Uterus (tissue), 4 donors: ENCODE measurements at places on chromosomes 3 and 15. TPM values are rescaled to one million over a fixed set of nuclear protein-coding genes. Genes with fewer than 3 reads are reported as not detected.

Gene CPB1
- not detected for total RNA-seq

Gene CEMIP
- 1.2 TPM for total RNA-seq

Gene ZPLD1
- total RNA-seq: not detected

Gene MUSTN1
- 1.8 TPM for total RNA-seq

Gene AEN
- 1.0 TPM for total RNA-seq

Gene SCN5A
- 1.6 TPM for total RNA-seq

Gene FRMD5
- 1.0 TPM for total RNA-seq

GRCh38 chr15:40115670-40116093, 7.0 kb upstream of the BMF start:
- no peak overlapping the region for H3K4me3 ChIP-seq
- no peaks in the 10 kb centered on the region for H3K36me3 ChIP-seq
- H3K27me3 ChIP-seq: no peaks in the 10 kb centered on the region
- no peaks in the 10 kb centered on the region for H3K4me1 ChIP-seq

- peak; percentile 24 for DNase-seq
- H3K36me3 ChIP-seq: no peaks in the 10 kb centered on the region
- no peaks in the 10 kb centered on the region for H3K27me3 ChIP-seq
- no peak overlapping the region for H3K4me3 ChIP-seq
- H3K27ac ChIP-seq: peak overlapping the region; percentile 85
Observed at GRCh38 chr15:49471733-49472132, 48.7 kb downstream of the FGF7 start.

GRCh38 chr3:149969110-149969939, 1.4 kb downstream of the PFN2 start:
- H3K36me3 ChIP-seq: peaks cover 3% of the 10 kb centered on the region
- H3K27ac ChIP-seq: peak overlapping the region; percentile 94
- peaks cover 9% of the 10 kb centered on the region for H3K4me1 ChIP-seq
- no peaks in the 10 kb centered on the region for H3K27me3 ChIP-seq
- peak overlapping the region; percentile 73 for H3K4me3 ChIP-seq

DNA sequence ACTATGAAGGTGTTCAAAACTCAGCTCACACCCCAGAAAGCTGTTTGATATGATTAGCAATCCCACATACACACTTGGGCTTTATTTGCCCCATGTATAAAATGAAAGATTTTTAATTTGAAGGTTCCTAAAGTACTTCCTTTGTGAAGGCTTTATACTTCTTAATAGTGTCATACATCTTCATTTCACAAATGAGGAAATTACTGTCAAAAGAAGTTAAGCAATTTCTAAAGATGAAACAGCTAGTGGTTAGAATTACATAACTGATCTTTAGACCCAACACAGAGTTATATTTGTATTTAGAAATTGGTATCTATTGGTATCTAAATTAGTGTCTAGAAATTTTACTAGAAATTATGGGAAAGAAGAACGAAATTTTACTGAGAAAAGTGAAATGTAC, 7.1 kb downstream of the CD200R1 start:
- no peak overlapping the region for H3K4me3 ChIP-seq
- no peak overlapping the region for H3K27ac ChIP-seq
- H3K36me3 ChIP-seq: no peaks in the 10 kb centered on the region

- no peaks in the 10 kb centered on the region for H3K27me3 ChIP-seq
- H3K4me3 ChIP-seq: no peak overlapping the region
- H3K36me3 ChIP-seq: no peaks in the 10 kb centered on the region
Observed at GRCh38 chr3:32100465-32100864, 6.0 kb upstream of the GPD1L start.

DNA sequence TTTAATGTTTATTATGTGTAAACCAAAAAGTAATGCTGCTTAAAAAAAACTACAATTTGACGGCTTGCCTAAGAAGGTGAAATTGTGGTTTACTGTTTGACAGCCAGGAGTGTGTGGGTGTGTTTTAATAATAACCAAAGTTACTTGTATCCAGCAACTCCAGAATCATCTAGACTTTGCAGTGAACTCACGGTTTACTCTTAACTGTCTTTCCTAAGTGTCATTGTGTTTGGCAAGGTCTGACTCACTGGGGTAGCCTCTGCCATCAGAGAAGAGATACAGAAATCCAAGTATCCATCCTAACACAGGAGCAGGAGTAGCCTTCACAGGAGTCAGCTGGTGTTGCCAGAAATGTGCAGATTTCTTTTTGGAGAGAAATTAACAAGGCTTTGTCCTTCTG, 151.1 kb downstream of the CTNNB1 start:
- DNase-seq: no peak
- H3K27ac ChIP-seq: no peak overlapping the region
- H3K36me3 ChIP-seq: no peaks in the 10 kb centered on the region
- no peaks in the 10 kb centered on the region for H3K27me3 ChIP-seq
- H3K4me1 ChIP-seq: no peaks in the 10 kb centered on the region

DNA sequence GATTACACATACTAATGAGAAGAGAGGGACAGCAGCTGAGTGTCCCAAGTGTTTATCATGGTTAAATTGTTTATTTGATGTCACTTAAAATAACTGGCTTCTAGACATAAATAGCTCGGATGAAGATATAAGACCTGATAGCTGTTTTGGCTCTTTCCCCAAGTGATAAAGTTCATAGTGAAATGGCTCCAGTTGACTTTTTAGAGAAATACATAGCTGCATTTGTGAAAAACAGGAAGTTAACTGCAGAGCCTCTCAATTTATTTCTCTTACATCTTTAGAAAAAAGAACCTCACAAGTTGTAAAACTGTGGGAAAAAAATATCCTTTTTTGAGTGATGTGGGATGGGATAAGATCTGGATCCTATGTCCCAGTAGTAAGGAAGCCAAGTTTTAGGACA, 332.9 kb upstream of the RASGRP1 start:
- no peak overlapping the region for H3K27ac ChIP-seq
- no peaks in the 10 kb centered on the region for H3K4me1 ChIP-seq
- no peak for DNase-seq
- no peaks in the 10 kb centered on the region for H3K27me3 ChIP-seq
- no peak overlapping the region for H3K4me3 ChIP-seq

DNA sequence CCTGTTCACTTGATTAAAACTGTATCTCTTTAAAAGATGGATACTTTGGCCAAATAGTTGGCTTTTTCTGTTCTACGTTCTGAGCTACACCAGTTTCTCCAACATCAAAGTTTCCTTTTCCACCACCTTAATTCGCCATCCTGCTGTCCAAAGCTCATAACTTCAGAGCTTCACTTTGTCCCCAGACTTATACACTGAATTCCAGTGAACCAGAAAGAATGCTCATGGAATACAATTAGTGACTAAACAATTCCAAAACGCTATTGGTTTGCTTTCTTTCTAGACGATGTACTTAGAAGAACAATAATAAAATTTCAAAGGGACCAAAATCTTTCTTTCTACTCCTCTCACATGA, 23.2 kb downstream of the GPR15 start:
- H3K27me3 ChIP-seq: no peaks in the 10 kb centered on the region
- no peaks in the 10 kb centered on the region for H3K36me3 ChIP-seq
- no peak overlapping the region for H3K27ac ChIP-seq
- no peak for DNase-seq
- no peak overlapping the region for H3K4me3 ChIP-seq

DNA sequence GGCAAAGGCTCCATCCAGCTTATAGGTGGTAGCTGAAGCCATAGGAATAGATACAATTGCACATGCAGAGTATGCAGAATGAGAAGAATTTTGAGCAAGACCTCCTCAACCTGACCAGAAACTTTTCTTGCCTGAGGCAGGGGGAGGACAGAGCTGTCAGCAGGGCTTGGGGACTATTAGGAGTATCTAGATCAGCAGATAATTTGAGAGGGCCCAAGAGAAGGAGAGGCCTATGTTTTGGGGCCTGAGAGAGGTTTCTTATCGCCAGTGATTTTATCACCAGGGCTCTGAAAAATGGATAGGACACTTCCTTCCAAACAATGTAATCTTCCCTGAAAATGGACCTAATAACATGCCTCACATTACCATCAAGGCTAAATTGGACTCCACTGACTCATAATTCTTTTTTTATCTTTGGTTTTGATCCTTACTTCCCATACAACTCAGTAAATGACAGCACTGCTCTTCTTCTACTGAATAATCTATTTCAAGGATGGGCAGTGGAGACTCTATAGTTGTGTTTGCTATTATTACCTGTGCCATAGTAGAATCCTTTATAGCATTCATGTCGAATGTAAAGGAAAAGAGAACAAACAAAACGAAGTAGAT, 15.8 kb upstream of the RAMAC start:
- no peaks in the 10 kb centered on the region for H3K4me1 ChIP-seq
- no peaks in the 10 kb centered on the region for H3K27me3 ChIP-seq
- no peaks in the 10 kb centered on the region for H3K36me3 ChIP-seq
- H3K27ac ChIP-seq: no peak overlapping the region
- H3K4me3 ChIP-seq: no peak overlapping the region

DNA sequence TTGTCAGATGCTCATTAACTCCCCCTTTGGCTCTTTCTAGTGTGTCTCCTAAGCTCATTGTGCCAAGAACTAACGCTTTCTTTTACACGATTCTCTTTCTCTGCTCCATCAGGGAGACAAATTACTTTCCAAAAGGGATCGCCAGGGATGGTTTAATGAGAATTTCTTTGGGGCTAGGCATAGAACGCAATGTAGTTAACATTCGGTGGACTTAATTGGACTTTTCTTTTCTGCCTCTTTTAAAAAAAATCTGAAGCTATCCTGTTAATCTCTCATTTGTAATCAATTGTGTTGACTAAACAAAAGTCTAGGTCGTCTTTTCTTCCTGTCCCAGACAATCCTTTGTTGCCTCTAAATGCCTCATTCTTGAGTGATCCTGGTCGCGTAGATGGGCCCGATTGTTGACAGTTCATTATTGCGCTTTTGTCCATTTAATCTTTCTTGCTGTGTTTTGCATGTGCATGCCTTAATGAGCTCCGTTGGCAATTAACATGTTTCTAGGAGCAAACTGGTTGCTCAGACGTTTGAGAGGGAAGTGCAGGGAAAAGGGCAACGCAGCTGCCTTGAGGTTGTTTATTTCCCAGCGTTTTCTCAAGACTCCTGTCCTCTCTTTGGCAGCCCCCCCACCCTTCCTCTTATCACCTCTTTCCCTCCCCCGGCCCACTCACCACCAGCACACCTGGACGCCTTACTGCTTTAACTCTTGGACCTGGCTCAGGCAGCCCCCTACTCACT, 7.8 kb downstream of the FEZF2 start:
- no peaks in the 10 kb centered on the region for H3K4me1 ChIP-seq
- no peaks in the 10 kb centered on the region for H3K36me3 ChIP-seq
- no peak overlapping the region for H3K27ac ChIP-seq

- no peaks in the 10 kb centered on the region for H3K27me3 ChIP-seq
- no peak for DNase-seq
- no peak overlapping the region for H3K4me3 ChIP-seq
- no peak overlapping the region for H3K27ac ChIP-seq
- no peaks in the 10 kb centered on the region for H3K4me1 ChIP-seq
Observed at GRCh38 chr3:31613654-31614053, 80.9 kb downstream of the STT3B start.

DNA sequence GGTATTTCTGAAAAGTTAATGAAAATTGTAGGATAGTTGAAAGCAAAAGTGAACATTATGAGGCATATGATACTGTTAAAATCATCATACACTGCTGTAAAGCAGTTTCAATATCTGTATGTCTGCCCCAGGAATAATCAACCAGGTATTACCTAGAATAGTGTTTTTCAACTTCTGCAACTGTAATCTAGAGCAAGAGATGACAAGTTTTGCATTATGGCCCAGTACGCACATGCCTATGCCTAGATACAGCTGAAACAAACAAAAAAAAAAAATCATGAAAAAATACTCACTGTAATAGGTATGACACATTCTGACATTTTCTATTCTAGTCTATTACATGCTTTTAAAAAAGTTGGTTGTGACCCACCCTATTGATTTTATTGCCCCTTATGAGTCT, 240.7 kb upstream of the ST8SIA2 start:
- no peaks in the 10 kb centered on the region for H3K4me1 ChIP-seq
- no peak overlapping the region for H3K4me3 ChIP-seq
- no peaks in the 10 kb centered on the region for H3K36me3 ChIP-seq
- no peak overlapping the region for H3K27ac ChIP-seq

DNA sequence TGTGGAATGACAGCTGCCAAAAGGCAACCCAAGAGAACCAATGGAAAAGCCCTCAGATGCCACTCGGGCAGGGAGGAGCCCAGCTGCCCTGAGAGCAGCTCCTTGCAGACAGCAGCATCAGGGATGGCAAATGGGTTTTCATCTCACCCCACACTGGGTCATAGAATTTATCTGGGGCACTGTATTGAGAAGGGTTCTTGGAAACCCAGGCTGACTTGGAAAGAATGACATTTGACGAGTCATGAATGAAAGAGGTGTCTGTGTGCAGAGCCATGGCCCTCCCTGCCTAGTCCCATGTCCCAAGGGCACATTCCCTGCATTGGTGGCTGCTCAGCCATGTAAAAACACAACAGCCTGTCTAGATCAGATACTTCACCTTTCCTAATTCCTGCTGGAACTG, 157.9 kb upstream of the BHLHE40 start:
- peaks cover 4% of the 10 kb centered on the region for H3K4me1 ChIP-seq
- no peak overlapping the region for H3K27ac ChIP-seq
- no peaks in the 10 kb centered on the region for H3K27me3 ChIP-seq
- no peaks in the 10 kb centered on the region for H3K36me3 ChIP-seq

DNA sequence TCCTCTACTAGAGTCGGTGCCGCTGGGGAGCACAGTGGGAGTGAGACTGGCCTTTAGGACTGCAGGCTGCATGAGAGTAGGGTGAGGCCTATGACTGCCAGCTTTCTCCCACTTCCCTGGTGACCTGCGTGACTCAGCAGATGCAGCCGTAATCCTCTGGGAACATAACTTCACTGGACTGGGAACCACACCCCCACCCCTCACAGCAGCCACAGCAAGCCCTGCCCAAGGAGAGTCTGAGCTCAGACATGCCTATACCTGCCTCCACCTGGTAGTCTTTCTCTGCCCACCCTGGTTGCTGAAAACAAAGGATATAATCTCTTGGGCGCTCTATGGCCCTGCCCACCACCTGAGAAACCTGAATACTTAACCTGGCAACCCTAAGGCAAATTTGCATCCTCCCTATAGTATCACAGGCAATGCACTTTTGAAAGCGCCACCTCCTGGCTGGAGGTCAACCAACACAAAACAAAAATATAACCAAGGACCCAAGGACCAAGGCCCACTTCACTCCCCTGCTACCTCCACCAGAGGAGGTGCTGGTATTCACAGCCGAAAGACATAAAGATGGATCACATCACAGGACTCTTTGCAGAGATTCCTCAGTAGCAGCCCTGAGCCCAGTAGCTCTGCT, 308.9 kb downstream of the CTNNB1 start:
- DNase-seq: no peak
- H3K27ac ChIP-seq: no peak overlapping the region
- no peaks in the 10 kb centered on the region for H3K36me3 ChIP-seq
- no peaks in the 10 kb centered on the region for H3K4me1 ChIP-seq
- H3K4me3 ChIP-seq: no peak overlapping the region

GRCh38 chr3:146577662-146578061, 27.5 kb downstream of the PLSCR5 start:
- no peak for DNase-seq
- H3K36me3 ChIP-seq: no peaks in the 10 kb centered on the region
- no peak overlapping the region for H3K27ac ChIP-seq
- no peaks in the 10 kb centered on the region for H3K27me3 ChIP-seq
